Psoas muscle (tissue), 8 donors: ENCODE measurements at places on chromosomes 5 and 9. TPM values are rescaled to one million over a fixed set of nuclear protein-coding genes. Genes with fewer than 3 reads are reported as not detected.

OMD gene
- total RNA-seq: 0.12 TPM

TAS2R1 gene
- total RNA-seq: not detected

CHSY3 gene
- total RNA-seq: 0.49 TPM

DNA sequence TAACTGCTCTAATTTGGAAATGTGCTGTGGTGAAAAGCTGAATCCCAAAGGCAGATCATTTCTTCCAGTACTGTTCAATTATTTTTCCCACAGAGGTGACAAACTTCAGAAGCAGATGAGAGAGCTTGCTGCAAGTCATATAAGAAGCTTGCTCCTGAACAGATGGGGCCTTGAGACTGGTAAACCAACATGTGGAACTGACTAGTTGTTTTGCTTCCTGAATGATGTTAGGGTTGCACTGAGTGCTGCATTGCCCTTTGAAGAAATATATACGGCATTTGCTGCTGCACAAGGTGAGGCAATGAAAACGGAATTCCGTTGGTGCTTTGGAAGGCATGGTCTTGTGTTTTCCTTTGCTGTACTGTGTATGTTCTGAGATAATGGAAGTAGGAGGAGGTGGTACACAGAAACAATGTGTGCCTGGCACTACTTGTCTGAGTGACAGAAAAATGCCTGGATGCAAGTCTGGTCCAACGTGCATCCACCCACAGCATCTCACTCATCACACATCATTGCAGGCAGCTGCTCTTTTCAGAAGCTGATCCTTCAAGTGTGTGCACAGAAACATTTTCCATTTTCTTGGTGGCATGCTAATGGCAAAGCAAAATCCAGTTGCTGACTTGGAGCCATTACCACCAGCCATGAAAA, 76.9 kb downstream of the ANKH start:
- H3K27me3 ChIP-seq: no peaks in the 10 kb centered on the region
- H3K27ac ChIP-seq: no peak overlapping the region
- no peaks in the 10 kb centered on the region for H3K36me3 ChIP-seq
- no peak overlapping the region for H3K4me3 ChIP-seq
- no peak for DNase-seq
- no peaks in the 10 kb centered on the region for H3K4me1 ChIP-seq

DNA sequence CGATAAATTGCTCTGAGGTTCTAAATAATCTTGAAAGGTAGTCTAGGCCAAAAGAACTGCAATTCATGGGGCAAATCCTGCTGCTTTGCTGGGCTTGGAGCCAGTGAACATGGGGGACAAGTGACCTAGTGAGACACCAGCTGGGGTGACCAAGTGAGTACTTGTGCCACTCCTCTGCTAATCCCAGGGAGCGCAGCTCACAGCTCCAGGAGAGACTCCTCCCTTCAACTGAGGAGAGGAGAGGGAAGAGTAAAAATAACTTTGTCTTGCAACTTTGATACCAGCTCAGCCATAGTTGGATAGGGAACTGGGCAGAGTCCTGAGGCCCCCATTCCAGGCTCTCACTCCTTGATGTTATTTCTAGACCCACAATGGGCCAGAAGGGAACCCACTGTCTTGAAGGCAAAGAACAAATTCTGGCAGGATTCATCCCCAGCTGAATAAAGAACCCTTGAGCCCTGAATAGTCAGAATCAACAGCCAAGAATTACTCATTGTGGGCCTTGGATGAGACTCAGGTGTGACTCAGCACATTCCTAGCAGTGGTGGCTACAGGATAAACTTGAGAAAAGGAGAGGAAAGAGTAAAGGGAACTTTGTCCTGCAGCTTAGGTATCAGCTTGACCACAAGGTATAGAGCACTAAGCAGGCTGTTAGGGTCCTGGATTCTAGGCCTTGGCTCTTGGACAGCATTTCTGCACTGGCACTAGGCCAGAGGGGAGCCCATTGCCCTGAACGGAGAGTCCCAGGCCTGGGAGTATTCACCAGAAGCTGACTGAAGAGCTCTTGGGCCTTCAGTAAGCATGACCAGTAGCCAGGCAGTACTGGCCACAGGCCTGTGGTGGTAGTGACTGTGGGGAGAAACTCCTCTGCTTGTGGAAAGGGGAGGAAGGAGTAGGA, 288.3 kb upstream of the CDH18 start:
- H3K36me3 ChIP-seq: no peaks in the 10 kb centered on the region
- no peak overlapping the region for H3K4me3 ChIP-seq
- H3K4me1 ChIP-seq: no peaks in the 10 kb centered on the region

DNA sequence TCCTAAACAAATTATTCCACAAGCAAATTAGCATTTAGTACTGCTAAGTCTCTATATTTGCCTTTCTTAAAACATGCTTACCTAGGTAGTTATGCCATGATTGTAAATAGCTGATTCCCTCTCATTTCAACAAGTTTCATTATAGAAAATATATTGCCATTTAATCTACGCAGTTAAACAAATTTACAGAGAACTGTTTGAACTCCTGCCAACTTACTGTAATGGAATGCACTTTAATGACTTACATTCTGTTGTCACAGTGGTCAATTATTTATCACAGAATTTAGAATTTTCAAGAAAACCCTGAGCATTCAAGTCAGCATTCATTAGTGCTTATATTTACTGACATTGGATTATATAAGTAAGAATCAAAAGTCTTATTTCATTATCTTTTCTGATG, 19.6 kb downstream of the SLC38A9 start:
- DNase-seq: no peak
- H3K27ac ChIP-seq: no peak overlapping the region
- H3K4me1 ChIP-seq: peaks cover 20% of the 10 kb centered on the region

DNA sequence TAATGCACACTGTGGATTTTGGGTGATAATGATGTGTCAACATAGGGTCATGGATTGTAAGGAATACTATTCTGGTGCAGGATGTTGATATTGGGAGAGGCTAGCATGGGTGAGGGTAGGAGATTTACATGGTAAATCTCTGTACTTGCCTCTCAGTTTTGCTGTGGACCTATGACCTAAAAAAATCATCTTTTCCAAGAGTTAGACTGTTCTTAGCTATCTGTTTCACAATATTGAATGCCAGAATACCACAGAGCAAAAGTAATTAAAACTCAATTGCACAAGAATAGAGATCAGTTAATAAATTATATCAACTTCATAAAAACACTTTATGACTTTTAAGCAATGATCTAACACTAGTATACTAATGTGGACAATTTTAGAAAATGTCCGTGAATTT, 651.6 kb downstream of the HTR1A start:
- no peak overlapping the region for H3K27ac ChIP-seq
- H3K4me3 ChIP-seq: no peak overlapping the region
- H3K27me3 ChIP-seq: no peaks in the 10 kb centered on the region
- DNase-seq: no peak

- DNase-seq: no peak
- no peak overlapping the region for H3K4me3 ChIP-seq
- no peaks in the 10 kb centered on the region for H3K36me3 ChIP-seq
Observed at GRCh38 chr5:132080595-132080994, 7.0 kb downstream of the CSF2 start.

DNA sequence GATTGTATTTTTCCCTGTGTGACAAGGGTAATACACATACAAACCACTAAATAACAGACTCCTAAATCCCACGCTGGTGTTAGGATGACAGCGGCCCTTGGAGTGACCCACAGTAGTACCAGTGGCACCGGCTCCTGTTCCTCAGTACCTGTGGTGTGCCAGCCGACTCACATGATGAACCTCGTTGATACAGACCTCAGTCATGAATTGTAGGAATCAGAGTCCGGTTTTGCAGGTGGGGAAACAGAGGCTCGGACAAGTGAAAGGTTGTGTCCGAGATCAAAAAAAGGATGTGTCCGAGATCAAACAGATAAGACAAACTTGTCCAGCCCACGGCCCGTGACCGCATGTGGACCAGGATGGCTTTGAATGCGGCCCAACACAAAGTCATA, 78.0 kb downstream of the AMBP start:
- H3K27ac ChIP-seq: no peak overlapping the region
- no peak for DNase-seq
- no peaks in the 10 kb centered on the region for H3K36me3 ChIP-seq
- H3K4me1 ChIP-seq: no peaks in the 10 kb centered on the region

DNA sequence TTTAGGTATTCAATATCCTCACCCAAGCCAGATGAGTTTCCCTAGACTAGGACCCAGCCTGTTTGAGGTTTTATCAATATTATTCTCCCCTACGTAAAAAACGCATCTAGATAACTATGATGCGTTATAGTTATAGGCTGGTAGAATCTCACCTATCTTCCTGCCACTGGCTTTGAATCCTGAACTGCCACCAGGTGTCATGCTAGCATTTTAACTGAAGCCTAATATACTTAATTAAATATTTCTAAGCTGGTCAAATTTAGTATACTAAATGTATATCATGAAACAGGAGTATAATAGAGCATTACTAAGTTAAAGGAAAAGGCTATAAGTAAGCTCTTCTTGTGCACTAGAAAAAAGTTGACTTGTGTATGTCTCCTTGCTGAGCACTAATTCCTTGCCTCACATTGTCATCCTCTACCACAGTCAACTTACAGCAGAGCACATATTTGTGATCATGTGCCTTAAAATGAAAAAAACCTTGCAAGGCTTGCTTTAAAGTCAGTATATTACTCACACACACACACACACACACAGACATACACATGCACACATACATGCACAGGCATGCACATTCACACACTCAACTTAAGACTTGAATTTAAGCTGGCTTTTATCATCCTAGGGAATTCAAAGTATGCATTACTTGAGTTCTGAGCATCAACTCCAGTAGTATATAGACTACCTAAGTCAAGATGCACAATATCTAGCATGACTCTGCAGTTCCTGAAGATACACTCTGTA, 303.4 kb downstream of the ADGRV1 start:
- H3K27ac ChIP-seq: no peak overlapping the region
- no peaks in the 10 kb centered on the region for H3K4me1 ChIP-seq
- DNase-seq: no peak
- no peaks in the 10 kb centered on the region for H3K36me3 ChIP-seq
- H3K4me3 ChIP-seq: no peak overlapping the region
- H3K27me3 ChIP-seq: no peaks in the 10 kb centered on the region

DNA sequence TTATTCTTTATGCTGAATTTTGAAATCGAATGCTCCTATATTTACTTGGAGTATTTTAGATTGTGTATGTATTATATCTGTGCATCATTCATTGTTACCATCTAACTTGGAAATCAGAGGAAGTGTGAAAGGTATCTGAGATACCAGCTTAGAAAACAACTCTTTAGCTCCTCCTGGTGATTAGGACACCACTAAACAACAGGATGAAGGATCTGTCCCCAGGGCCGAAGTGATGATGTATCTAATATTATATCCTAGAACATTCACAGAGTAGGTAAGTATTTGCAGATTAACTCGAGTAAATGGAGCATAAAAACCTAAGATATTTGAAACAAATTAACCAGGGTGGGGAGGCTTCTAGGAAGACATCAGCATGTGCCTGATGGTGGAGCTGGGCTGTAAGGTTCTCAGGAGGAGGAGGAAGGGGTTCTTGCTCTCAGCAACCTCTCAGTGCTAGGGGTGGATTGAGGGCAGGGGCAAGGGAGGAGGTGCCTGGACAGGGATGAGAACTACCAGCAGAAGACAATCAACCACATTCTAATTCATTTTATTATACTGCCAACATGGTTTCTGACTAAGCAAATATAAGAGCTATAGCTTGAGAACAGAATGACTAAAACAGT, 2.6 kb upstream of the NFIL3 start:
- H3K27me3 ChIP-seq: no peaks in the 10 kb centered on the region
- H3K4me3 ChIP-seq: no peak overlapping the region
- no peak for DNase-seq
- no peaks in the 10 kb centered on the region for H3K4me1 ChIP-seq

DNA sequence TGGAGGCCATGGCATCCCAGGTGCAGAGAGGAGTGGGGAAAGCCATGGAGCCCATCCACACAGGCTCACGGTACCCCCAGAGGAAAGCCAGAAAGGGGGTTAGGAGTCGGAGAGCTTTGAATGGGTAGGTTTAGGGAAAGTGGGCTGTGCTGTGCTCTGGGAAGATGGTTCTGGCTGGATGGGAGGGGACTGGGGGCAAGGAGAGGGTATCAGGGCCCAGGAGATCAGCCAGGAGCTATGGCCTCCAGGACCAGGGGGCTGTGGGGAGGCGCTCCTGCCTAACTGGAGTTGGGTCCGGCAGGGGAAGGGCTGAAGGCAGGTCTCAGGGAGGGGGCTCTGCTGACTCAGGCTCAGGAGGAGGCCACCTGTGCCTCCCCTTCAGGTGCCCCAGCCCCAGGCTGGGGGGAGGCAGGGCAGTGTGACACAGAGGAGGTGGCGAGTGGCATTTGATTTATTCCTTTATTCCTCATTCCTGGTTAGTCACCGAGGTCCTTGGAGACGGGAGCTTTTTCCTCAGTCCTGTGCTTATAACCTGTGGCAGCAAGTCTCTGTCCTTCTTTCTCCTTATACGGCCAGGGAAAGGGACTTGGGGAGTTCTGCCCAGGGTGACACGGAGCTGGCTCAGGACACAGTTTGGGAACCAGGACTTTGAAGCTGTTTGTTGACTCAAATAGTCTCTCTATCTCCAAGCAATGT, 60.8 kb downstream of the TSTD2 start:
- H3K4me1 ChIP-seq: peaks cover 38% of the 10 kb centered on the region
- peak; percentile 30 for DNase-seq
- peak overlapping the region; percentile 79 for H3K27ac ChIP-seq
- no peak overlapping the region for H3K4me3 ChIP-seq
- no peaks in the 10 kb centered on the region for H3K36me3 ChIP-seq

DNA sequence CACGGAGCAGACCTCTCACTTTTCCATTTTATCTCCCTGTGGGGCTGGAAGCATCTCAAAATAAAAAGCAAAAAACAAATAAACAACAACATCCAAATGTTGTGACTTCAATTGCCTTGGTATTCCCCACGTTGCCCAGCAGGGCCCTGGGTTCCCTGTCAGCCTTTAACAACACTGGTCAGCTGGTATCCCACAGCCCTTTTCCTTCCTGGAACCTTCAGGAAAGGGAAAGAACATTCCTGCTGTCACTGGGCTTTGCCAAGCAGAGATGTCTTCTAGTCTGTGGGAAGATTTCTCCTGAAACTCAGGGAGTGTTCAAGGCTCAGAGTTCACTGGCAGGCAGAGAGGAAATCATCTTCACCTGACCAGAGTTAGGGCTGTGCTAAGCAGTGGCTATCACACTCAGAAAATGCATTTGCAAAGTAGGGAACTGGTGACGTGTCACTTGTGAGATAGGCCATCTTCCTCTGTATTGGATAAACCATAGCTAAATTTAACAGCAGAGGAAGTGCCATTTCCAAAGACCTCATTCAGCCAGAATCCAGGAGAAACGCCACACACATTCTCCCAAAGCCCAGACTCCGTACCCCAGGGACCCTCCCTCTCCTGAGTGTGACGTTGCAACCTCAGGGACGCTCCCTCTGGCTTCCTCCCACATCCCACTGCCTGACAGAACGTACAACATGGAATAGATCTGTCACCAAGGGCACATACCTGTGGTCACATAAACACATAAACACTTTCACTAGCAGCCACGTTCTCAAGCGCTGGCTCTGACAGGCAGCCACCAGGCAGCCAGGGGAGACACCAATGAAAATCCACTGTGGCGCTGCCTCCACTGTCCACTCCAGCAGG, 274.0 kb upstream of the DAPK1 start:
- H3K4me1 ChIP-seq: peaks cover 3% of the 10 kb centered on the region
- no peak overlapping the region for H3K27ac ChIP-seq
- no peaks in the 10 kb centered on the region for H3K36me3 ChIP-seq
- DNase-seq: no peak
- no peak overlapping the region for H3K4me3 ChIP-seq

GRCh38 chr5:169945831-169946261, 34.4 kb downstream of the INSYN2B start:
- no peak overlapping the region for H3K27ac ChIP-seq
- H3K4me1 ChIP-seq: no peaks in the 10 kb centered on the region
- no peak overlapping the region for H3K4me3 ChIP-seq
- H3K36me3 ChIP-seq: no peaks in the 10 kb centered on the region
- peak; percentile 62 for DNase-seq
- H3K27me3 ChIP-seq: no peaks in the 10 kb centered on the region
